ENCODE measurements at places on chromosomes 11 and 22.

GRCh38 chr22:17109113-17109865 lies 11.9 kb downstream of the TMEM121B start:
- no peak for DNase-seq

DNA sequence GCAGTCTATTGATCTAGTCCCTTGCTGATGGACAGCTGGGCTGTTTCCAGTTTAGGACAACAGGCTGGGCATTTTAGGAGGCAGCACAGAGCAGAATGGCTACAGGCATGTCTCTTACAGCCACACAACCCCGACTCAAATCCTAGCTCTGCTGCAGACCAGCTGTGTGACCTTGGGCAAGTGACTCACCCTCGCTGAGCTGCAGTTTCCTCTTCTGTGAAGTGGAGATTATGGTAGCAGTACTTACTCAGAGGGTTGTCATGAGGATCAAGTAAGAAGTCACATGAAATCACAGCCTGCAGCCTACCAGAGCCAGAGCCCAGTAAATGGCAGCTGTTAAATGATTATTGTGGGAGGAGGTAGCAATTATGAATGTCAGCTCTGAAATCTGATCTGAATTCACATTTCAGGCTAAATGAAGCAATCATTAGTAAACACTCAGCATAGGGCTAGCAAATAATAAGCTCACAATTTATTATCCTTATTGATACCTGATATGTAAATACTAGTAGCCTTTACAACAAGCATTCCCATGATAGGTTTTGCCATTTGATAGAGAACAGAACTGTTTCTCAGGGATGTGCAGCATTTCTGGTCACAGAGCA lies 58.9 kb downstream of the MYEOV start:
- peak; percentile 94 for DNase-seq

GRCh38 chr11:103257360-103257759 lies 148.1 kb downstream of the DYNC2H1 start:
- DNase-seq, result peak; percentile 57

GRCh38 chr11:14566331-14567063 lies 46.3 kb upstream of the PSMA1 start:
- no peak for DNase-seq

DNA sequence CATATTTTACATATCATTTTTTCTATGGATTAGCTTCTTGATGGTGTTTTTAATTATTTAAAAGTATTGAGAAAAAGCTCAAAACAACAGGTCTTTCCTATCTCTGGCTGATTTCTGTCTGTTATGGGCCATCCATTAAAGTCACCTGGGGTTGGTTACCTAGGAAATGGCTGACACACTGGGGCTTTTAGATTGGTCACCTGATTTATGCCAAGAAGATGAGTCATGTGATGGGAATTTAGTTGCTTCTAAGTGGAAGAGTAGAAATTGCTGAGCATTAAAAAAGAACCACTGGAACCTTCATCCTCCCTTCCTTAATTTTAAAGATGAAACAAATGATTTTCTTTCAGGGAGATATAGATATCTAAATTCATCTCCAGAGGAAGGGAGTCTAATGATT lies 48.8 kb upstream of the LARGE1 start:
- DNase-seq, result peak; percentile 1

GRCh38 chr11:1071571-1072115 lies 3.0 kb upstream of the MUC2 start:
- DNase-seq, result no peak

DNA sequence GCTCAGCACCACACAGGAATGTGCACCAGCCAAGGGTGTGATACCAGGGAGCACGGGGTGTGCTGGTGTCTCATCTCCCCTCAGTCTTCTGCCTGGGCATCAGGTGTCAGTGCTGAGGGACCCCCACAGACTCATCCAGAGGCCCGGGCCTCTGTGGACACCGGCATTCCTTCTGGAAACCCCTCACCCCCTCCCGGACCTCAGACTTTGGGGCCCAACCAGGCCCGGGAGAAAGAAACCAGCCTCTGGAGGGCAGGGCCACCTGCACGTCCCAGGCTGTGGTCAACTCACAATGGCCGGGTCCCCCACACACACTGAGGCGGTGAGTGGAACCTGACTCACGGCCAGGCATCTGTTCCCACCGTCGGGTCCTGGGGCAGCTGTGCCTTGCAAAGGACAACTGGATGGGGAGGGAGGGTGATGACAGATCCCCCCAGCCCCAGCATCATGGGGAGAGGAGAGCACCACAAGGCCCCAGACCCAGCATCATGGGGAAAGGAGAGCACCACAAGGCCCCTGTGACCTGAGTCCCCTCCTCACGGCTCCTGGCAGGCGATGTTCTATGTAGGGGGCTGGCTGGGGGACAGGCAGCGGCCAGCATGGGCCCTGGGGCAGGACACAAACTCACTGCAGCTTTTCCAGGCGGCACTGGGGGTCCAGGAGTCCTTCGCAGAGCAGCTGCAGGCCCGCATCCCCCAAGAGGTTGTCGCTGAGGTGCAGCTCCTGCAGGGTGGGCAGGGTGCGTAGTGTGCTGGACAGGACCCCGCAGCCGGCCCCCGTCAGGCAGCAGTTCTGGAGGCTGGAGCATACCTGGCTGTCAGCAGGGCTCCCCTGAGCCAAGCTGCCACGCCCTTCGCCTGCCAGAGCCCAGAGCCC lies 7.6 kb downstream of the RNH1 start:
- no peak for DNase-seq

GRCh38 chr11:121257976-121258375 lies 34.6 kb upstream of the SC5D start:
- no peak for DNase-seq

DNA sequence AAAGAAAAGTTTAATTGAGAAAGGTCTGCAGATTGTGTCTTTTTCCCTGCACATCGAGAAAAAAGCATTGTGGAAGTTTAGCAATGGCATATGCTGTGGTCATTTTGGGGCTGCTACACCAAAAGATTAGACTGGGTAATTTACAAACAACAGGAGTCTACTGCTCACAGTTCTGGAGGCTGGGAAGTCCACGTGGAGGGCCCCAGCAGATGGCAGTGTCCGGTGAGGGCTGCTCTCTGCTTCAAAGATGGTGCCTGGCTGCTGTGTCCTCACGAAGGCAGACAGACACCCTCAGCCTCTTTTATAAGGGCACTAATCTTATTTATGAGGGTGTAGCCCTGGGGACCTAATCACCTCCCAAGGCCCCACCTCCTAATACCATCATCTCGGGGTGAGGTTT lies 21.1 kb downstream of the PHF21B start:
- no peak for DNase-seq

DNA sequence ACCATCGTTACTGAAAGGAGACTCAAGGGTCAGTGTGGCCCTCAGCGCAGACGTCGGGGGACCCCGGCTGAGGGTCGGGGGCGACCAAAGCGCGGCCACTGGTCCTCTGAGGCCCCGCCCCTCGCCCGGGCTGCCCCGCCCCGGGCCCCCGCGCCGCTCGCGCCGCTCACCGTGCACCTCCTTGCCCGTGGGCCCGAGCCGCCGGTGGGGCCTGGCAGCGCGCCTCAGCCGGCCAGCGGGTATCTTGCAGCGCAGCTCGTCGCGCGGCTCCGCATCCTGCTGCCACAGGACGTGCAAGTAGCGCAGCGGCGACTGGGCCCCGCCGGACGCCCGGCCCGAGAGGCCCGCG lies 419 bp downstream of the ANKRD54 start:
- DNase-seq, result peak; percentile 31

GRCh38 chr11:60836866-60837515 lies 4.9 kb upstream of the CCDC86 start:
- no peak for DNase-seq

GRCh38 chr22:38033522-38034277 lies 23.5 kb upstream of the PICK1 start:
- DNase-seq, result no peak

DNA sequence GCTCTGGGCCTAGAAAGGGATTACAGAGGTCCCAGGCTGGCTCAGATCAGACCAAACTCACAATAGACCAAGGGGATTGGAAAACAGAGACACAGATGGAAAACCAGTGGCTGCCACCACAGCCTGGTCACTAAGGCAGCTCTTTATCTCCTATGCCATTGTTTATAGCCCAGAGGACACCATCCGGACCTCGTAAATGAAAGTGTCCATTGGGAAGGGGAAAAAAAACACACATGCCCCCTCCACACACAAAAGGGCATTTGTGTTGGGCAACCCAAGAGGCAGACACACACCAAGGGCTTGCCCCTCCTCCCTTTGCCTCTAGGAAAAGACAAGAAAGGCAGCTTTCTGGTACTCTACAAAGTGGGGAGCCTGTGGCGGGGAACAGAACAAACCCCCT lies 85.9 kb downstream of the GAB2 start:
- DNase-seq, result no peak

DNA sequence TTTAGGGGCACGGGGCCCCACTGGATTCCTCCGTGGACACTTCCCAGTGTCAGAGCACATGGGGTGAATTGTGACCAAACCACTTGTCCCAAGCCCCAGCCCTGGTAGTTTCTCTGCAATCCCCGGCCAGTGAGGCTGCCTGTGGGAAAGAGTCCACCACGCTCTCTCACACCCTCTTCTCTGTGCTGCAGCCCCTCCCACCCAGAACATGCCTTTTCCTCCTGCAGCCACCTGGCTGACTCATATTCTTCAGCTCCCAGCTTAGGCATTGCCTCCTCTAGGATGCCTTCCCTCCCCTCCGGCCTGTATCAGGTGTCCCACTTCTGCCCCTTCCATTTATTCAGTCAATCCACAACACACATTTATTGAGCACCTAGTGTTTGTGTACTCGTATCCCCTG lies 5.4 kb upstream of the RPS6KB2 start:
- no peak for DNase-seq

- no peak for DNase-seq
Observed at GRCh38 chr11:296171-297050, 2.9 kb downstream of the IFITM5 start.

GRCh38 chr11:47104261-47104950 lies 72.3 kb downstream of the ARFGAP2 start:
- DNase-seq, result peak; percentile 48

- peak; percentile 69 for DNase-seq
Observed at GRCh38 chr22:17606496-17606895, 22.1 kb downstream of the ATP6V1E1 start.
